ENCODE measurements at places on chromosomes 4 and X.
A peak's percentile ranks its signal among the peaks of the same experiment; 100 is the strongest.

- DNase-seq, result no peak
Measured at GRCh38 chr4:126807132-126807531, 825.6 kb upstream of the INTU start.

DNA sequence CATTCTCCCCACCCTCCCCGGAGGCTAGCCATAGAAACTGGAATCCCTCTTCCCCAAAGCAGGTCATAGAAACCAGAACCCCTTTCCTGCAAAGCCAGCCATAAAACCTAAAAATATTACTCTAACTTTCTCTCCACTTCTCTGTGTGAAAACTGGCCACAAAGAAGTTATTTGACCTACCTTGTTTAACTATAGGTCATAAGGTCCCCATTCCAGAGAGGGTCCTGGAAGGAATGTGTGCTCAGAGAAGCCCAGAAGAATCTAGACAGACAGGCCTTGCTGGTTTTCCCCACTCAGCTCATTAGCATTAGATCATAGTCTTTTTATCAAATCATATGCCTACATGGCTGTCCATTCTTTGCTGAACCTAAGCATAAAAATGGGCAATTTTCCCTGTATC lies 52.8 kb upstream of the TEX13A start:
- no peak for DNase-seq

DNA sequence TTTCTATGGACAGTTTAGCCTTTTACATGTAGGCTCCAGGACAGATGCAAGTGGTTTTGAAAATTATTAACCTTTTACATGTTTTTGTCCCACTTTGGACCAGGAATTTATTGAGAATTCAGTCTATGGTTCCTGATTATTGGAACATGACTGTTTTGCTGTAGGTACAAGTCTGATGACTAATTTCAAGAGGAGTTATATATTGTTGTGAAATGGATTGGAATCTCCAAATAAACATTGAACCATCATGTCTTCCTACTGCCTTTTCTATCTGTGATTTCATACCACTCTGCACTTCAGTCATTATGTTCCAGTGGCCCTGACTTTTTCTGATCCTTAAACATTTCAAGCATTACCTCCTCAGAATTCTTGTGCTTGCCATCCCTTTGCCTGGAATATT lies 35.9 kb downstream of the TBC1D19 start:
- DNase-seq, result no peak

GRCh38 chr4:136823020-136823419 lies 709.3 kb downstream of the PCDH18 start:
- no peak for DNase-seq

DNA sequence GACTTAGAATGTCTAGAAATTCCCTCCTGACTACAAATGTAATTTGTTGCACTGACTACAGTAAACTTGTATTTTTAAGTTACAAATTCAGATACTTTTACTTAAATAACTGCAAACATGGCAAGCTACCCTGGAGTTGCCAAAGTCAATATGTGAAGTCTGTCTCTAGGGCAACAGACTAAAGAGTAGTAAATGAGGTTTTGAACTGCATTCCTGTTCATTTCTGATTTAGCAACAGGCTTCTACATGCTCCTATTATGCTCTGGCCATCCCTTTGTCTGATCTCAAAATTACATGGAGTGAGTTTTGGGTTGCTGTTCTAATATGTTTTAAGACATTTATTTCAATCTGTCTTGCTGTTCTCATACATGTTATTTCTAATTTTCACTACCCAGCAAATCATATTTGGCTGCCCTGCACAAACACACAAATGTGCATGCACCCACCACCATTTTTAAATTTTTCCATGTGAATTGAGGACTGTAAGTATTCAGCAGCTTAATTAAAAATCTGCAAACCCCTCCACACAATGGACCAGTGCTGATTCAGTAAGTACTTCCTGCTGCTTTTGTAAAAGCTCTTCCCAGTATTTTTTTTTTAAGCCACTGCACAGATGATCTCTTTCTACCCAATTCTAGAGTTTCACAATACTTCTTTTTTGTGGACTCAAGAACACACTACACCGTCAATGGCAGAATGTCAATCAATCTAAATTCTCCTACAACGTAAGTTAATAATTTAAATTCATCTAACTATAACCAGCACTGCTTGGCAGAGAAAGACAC lies 26.7 kb downstream of the SH3RF1 start:
- DNase-seq, result no peak

- no peak for DNase-seq
Measured at GRCh38 chrX:125895518-125895917, 270.6 kb downstream of the DCAF12L2 start.

GRCh38 chr4:8409264-8410065 lies 31.1 kb downstream of the ACOX3 start:
- DNase-seq, result no peak

DNA sequence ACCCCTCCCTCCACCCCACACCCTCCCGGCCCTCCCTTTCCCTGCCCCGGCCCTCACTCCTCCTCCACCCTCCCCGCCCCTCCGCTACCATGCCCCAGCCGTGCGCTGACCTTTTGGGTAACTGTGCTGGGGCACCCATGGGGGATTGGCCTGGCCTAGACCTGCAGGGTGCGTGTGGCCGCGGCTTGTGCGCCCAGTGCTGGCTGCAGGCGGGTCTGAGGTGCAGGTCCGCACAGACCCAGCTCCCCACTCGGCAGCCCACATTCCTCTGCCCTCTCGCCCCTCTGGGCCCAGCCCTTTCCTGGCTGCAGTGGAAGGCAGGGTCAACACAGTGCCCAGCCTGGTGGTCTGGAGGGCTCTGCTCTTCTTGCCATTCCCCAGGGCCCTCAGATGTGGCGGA lies 24.7 kb downstream of the FGFRL1 start:
- no peak for DNase-seq

GRCh38 chrX:97332963-97333362 lies 449.3 kb downstream of the RPA4 start:
- no peak for DNase-seq

DNA sequence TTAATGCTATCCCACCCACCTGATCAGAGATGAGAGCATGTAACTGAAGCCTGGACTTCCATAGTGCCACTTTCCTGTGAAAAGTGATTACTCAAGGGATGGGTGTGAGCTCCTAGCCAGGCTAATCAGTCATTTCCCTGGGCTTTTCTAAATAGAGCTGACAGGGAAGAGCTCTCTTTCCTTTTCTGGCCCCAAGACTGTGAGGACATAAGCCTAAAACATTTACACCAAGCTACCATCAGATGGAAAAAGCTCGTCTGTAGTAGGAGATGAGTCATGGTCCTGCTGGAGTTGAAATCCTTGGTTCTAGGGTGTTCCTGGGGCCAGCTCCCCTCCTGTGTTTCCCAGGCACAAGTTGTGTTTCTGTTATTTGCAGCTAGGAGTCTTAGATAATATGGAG lies 52.4 kb upstream of the NDP start:
- DNase-seq, result no peak

- no peak for DNase-seq
Measured at GRCh38 chrX:11435568-11435967, 142.4 kb downstream of the AMELX start.

DNA sequence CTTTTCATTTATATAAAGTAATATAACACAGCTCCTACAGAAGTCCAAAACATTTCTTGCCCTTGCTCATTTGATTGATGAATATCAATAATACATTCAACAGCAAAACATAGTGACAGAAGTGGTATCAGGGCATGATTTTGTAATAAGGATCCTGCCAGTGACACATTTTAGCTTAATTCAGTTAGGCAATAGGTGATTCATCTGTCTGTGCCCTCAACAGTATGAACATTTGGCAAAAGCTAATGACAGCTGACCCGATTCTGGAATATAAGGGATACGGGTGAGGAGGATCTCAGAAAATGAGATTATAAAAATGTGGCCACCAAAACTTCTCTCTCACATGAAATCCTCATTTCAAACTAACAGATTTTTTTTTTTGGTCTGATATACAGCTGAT lies 294.0 kb downstream of the CAMK2D start:
- DNase-seq, result no peak

- DNase-seq, result peak; percentile 77
Measured at GRCh38 chrX:16695079-16695676, 17.3 kb downstream of the CTPS2 start.

- DNase-seq, result no peak
Measured at GRCh38 chrX:132810964-132811712, 147.3 kb downstream of the HS6ST2 start.

- no peak for DNase-seq
Measured at GRCh38 chr4:100827756-100828155, 309.9 kb upstream of the EMCN start.

GRCh38 chr4:79788884-79789283 lies 284.1 kb downstream of the ANTXR2 start:
- DNase-seq, result no peak

DNA sequence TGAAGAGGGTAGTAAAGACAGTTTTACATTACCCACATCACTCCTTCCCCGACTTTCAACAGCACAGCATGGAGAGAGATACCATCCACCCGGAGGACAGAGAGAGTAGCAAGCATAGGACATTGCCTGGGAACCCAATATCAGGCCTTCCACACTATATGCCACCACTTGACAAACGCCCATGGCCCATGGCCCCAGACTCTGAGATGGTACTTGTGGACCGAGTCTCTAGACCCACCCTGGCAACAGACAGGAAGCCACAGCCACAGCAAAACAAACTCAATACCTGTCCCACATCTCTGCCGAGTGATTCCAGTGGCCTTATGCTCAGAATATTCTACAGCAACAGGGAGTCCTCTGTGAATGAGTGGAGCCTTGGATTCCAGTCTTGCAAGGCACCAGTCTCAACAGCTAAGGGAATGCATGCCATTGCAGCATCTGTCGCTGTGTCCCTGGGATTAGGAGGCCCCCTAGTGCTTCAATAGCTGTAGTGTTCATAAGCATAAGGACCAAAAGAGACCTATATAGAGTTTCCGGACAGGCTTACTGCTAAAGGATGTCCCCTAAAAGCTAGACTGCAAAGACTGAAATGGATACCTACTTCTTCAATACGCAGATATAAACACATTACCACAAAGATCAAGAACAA lies 14.7 kb upstream of the CT55 start:
- peak; percentile 49 for DNase-seq

- no peak for DNase-seq
Measured at GRCh38 chr4:20520901-20521300, 179.4 kb upstream of the PACRGL start.

DNA sequence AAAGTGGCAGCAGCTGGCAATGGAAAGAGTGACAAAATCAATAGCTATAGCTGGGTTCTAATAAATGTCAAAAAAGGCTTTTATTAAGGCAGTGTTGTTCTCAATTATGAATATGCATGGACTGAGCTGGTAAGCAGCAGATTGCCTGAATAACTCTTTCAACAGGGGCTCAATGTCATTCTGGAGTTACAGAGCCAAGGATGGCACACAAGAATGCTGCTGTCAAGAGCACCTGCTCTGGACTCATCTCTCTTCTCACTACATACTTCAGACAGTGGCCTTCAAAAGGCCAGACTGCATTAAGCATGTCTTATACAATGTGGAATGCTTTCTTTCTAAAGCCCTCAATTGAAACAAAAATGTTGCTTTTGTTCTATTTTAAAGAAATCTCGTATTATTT lies 351.4 kb downstream of the KLHL13 start:
- no peak for DNase-seq

- DNase-seq, result no peak
Measured at GRCh38 chr4:140743194-140743931, 12.8 kb downstream of the TBC1D9 start.

- no peak for DNase-seq
Measured at GRCh38 chrX:148784137-148784536, 283.7 kb downstream of the AFF2 start.

DNA sequence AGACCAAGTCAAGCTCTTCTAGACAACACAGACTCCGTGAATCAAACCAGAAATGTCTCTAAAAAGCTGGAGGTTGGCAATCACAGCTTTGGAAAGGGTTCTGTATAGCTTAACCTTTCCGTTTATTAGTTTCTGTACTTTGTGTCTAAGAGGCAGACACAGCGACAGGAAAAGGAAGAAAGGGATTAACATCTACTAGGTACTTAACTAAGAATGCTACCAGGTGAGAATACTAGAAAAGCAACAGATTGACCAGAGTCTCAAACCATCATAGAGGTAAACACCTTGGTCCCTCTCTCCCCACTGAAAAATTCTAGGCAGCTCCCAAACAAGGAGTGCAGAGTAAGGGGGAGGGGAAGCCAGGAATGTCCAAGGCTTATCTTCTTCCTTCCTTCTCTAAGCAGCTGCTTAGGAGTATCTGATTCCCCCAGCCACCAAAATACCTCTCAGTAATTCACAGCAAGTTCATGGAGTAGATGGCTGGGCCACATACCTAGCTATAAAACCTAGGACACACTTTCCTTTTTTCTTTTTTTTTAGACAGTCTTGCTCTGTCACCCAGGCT lies 80.8 kb downstream of the APBB2 start:
- no peak for DNase-seq

GRCh38 chrX:2696698-2697215 lies 5.7 kb downstream of the CD99 start:
- no peak for DNase-seq

GRCh38 chr4:15444879-15445547 lies 17.2 kb downstream of the C1QTNF7 start:
- no peak for DNase-seq

DNA sequence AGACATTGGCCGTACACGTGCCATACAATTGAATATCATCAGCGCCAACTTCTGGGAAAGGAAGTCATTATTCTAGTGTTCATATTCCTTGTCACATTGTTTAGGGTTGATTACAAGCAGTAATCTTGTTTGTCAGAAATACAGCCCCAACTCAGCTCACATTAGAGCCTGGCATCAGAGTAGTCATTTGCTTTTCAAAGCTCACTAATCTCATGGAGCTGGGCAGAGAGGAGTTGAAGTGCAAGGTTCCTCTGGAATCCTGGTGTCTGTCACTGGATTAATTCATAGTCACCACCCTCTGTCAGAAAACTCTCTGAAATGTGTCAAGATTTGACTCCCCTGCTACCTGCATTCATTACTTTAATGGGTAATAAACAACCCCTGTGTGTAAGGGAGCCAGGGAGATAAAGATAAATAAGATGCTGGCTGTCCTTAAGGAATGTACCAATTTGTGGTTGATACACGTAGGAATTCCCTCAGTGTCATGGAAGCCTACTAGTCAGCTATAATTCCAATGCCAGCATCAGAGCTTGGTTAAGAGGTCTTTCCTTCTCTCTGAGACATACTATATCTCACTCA lies 43.7 kb upstream of the S100G start:
- DNase-seq, result no peak

GRCh38 chr4:101944649-101945048 lies 154.1 kb downstream of the BANK1 start:
- DNase-seq, result no peak

DNA sequence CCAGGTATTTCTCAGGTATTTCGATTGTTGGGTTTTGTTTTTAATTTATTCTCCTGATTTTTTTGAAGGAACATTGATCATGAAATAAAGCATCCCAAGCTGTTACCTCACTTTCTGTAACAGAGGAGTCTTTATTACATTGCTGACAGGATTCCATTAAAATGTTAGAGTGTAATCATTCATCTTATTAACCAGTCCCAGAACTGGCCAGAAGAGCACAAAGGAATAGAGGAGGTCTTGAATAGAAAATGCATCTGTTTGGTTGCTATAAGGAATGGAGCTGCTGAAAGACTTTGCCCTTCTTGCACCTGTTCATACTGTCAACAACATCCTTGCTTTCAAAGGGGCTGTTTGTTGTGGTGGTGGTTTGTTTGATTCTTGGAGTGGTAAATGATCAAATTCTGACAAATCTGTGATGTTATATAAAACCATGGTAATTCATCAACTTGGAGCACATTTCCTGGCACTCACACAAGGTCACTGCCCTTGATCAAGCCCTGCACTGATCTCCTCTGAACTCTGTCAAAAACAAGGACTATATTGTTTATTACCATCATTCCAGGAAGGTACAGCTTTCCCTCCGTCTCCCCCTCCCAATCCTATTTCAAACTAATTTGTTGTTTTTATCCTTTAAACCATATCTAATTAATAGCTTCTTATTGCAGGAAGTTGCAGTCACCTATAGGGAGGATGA lies 215.8 kb downstream of the PCDH19 start:
- DNase-seq, result no peak
